ENCODE measurements at places on chromosomes 1 and 21.

- no peak for DNase-seq
Measured at GRCh38 chr1:9721606-9722377, 70.3 kb downstream of the PIK3CD start.

DNA sequence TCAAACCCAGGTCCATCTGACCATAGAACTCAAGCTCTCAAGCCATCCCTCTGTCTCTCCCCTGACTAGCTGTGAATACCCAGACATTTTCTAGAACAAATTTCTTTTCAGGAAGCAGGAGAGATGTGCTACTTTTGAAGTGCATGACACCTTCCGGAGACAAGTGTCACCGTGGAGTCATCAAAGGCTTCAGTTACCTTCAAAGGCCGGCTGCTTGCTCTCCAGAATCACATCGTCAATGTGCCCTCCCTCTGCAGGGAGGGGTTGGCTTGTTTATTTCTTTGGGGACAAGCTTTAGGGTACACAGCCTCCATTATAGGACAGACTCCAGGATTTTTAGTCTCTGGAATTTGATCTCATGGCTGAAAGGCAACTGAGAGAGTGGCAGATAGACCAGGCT lies 37.7 kb upstream of the IGSF21 start:
- no peak for DNase-seq

DNA sequence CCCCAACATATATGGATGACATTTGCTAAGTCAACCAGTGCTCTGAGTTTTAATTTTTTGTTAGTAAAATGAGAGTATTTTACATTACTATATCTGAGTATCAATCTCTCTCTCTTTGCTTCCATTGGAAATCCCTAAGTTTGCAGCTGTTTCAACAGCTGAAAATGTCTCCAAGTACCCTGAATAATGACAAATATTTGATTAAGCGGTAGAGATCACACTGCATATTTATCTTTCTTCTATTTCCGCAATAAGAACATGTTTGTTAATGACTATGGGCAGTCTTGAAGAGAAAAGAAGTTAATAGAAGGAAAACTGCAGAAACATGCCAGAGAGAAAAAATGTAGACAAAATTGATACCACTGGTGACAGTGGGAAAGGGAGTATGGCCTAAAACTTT lies 1117.5 kb downstream of the NCAM2 start:
- no peak for DNase-seq

- no peak for DNase-seq
Measured at GRCh38 chr1:94433866-94434265, 15.7 kb downstream of the ABCD3 start.

DNA sequence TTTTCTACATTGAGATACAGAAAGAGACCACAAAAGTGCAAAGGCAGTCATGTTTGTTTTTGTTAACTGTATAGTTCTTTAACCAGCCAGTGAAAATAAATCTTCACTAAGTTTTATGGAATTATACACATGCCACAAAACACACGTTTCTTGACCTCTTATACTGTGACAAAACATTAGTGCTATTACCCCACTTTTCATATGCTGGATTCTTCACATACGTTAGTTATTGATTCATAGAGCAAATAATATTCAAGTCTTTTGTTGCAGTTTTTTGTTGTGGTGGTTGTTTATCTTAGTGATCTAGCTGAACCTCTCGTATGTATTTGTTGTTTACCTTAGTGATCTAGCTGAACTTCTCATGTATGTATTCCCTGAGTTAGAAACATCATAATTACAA lies 28.0 kb downstream of the LYPLAL1 start:
- DNase-seq, result no peak

GRCh38 chr21:42678618-42679295 lies 25.3 kb downstream of the PDE9A start:
- no peak for DNase-seq

- DNase-seq, result no peak
Measured at GRCh38 chr1:5885471-5886139, 106.6 kb downstream of the NPHP4 start.

GRCh38 chr1:101420406-101420805 lies 183.6 kb downstream of the S1PR1 start:
- no peak for DNase-seq
